ENCODE measurements at places on chromosomes 2 and 18.

DNA sequence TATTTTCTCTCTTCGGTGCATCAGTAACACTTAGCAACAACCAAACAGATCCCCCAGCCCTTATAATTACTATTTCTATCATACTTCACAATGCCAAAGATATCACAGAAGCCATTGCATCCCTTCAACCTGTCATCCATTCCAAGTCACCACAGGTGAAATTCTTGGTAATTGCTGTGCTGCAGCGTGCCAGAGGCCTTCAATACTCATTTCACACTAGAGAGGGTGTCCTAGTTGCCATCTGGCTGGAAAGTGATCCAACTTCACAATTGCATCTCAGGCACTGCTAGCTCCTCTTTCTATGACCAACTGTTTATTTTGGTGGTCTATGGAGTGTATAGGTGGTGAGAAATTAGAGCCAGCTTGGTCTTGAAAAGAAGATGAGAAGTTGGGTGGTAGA is 131.2 kb downstream of the NUP35 start:
- DNase-seq, result no peak

GRCh38 chr18:11146238-11146946 is 3.0 kb downstream of the PIEZO2 start:
- no peak for DNase-seq

DNA sequence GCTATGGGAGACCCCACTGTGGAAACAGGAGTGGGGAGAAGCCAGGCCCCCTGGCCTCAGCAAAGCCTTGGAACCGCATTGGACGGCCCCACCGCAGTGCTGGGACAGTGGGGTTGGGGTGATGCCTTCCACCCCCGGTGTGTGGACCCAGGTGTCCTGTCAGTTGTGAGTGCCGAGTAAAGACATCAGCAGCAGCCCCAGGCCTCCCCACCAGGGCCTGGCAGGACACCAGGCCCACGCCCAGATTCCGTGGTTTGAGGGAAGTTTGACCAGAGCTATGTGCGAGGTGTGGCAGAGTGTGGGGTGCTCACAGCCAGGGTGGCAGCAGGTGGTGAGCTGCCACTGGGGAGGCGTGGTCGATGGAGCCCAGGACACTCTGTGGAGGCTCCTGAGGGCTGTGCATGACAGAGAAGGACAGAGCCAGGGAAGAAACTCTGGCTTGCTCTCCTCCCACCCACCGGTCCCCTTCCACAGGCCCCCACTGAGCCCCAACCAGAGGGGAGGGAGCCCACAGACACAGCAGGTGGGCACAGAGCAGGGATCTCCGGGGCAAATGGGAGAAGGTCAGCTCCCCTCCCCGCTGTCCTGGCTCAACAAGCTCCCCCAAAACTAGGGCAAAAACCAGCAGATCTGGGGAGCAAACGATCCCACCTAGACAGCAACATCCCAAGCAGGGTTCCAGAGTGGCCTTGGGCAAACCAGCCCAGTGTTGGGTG is 69.1 kb downstream of the TWIST2 start:
- no peak for DNase-seq

DNA sequence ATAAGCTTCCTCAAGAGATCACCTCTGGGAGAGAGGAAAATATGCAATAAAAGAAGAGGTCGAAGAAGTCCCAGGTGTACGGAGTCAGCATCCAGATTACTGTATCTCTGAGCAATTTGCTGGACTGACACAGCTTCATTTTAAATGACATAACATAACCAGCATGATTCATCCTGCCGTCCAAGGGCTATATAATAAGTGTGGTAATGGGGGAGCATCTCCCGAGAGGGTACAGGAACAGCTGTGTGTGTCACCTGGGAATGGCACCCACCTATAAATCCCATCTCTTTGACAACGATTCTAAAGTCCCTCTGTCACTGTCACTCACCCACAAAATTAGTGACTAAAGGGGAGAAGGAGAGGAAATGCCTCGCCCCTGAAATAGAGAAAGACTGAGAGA is 19.3 kb upstream of the FZD7 start:
- no peak for DNase-seq

DNA sequence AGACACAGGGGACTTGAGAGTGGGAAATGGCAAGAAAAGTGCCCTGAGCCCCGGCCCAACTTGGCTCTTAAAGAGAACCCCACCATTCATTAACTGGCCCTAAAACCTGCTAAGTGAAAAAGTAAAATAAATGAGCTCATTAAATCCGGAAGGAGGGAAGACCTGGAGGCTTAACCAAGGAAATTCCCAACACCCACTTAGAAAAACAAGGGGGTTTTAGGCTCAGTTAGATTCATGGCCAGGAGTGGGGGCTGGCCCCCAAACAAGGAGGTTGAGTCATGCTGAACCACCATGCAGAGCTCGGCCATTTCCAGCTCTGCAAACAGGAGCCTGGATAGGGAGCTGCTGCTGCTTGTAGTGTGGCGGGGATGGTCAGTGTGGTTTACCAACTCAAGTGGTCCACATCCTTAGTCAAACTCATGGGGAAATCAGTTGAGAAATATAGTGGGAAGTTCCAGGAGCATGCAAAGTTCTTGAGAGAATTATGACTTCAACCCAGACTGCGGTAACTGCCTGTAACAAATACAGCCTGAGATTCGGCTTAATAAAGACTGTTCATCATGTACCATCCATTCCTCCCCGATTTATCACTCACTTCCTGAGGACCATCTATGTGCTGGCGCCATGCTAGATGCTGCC is 39.7 kb upstream of the MRPL19 start:
- no peak for DNase-seq

GRCh38 chr2:186589612-186590349 is at the start of gene ITGAV:
ITGAV (plus strand) TSS chr2:186590056; CDS start chr2:186590339, 283 bp downstream.
- peak; percentile 82 for DNase-seq

DNA sequence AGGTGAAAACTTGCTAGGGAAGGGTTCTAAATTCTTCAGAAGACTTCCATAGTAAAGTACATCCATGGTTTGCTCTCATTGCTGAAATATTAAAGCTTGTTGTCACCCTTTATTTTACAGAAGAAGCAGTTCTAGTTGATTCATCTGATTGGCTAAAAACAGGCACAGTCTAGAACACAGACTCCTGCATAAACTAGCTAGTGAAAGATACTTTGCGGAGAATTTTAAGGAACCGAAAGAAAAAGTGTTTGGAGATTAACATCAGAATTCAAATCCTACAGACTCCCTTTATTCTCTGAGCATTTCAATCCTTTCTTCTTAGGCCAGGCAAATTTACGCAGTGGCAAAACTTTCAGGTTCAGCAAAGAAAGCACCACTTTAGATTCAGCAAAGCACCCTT is 1076.5 kb upstream of the ZEB2 start:
- no peak for DNase-seq
